ENCODE measurements at places on chromosomes 4 and X.

DNA sequence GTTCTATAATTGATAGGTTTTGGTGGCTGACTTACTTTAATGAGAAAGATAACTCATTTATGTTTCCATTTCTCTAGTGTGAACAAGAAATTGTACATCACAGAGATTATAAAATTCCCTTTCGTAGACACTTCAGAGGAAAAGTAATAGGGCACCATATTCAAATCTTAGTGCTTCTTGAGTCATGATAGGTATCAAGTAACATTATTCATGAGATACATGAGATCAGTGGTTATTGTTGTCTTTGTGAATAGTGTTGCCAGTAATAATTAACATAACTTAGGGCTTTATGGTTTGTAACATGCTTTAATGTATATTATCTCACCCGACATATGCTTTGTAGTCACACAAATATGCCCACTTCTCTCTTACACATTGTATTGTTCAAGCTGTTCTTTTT, 73.7 kb upstream of the IL15 start:
- no peak for DNase-seq

DNA sequence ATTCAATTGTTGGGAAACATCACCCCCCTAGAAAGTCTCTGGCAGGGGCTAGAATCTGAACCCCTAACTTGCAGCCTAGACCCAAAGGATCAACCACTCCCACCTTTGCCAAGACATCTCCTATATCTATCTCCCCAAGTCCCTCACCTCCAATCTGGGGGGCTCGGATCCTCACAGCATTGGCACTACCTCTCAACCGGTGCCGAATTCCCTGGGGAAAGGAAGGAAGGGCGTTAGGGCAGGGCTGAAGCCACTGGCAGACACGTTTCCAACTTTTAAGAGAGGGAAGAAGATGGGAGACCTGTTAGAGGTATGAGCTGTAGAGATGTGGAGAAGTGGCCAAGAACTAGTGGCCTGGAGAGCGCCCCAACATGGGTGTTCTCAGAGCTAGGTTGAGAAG, 2.7 kb downstream of the TIMM17B start:
- no peak for DNase-seq

GRCh38 chrX:110401135-110401534, 42.5 kb downstream of the RTL9 start:
- DNase-seq, result no peak

DNA sequence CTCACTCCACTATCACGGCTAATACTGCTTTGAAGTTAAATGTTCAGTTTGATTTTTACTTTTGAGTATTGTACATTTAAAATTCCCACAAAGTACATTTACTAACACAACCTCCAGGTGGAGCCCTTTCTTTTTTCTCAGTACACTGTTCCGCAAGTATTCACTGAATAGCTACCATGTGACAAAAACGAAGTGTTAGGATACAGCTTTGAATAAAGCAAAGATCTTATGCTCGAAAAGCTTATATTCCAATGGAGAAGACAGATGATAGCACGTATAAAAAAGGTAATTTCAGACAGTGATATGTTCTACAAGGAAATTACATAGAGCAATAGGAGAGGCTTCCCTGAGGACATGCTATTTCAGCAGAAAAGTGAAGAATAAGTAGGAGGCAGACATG, 60.7 kb upstream of the ABCG2 start:
- no peak for DNase-seq

DNA sequence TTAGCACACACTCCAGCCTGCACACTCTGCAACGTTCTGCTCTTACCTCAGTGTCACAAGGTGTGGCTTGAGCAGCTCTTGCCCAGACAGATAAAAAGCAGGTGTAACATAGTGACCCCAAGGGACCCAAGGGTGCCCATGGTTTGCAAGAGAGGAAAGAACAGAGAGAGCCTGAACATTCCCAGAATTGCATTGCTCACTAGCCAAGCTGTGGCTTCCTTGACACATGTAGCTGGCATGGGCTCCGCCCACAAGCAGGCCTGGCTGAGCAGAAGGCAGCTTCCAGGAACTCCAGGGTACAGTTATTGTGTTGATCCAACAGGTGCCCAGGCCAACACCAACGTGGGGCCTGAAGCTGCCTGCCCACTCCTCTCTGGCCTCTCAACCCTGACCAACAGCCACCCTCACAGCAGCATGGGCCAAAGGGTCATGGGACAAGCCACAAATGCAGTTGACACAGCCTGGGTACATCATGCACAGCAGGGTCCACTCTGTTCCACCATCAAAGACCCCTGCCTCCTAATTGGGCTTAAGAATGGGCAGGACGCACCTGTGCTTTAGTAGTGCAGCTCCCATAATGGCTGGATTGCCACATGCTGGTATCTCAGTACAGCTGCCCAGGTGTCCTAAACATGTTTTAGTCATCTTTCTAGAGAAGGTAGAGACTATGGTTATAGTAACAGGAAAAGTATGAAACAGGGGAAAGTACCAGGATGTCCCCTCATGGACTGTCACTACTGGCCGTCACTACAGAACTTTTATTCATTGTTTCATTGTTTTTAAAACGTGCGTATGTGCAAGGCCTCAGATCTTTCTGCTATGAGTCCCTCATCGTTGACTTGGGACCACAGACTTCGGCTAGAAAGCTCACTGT, 73.7 kb upstream of the ACSL1 start:
- no peak for DNase-seq

- no peak for DNase-seq
These were observed 140.9 kb upstream of the ATP6AP2 start for GRCh38 chrX:40439625-40440532.
